CD4-positive, alpha-beta T cell treated with Interferon alpha-2 for 1 hour (primary cell): ENCODE measurements at places on chromosomes 7 and 10.
A peak's percentile ranks its signal among the peaks of the same experiment; 100 is the strongest.

GRCh38 chr7:118745927-118746326 is 521.4 kb downstream of the ANKRD7 start:
- no peak for DNase-seq

DNA sequence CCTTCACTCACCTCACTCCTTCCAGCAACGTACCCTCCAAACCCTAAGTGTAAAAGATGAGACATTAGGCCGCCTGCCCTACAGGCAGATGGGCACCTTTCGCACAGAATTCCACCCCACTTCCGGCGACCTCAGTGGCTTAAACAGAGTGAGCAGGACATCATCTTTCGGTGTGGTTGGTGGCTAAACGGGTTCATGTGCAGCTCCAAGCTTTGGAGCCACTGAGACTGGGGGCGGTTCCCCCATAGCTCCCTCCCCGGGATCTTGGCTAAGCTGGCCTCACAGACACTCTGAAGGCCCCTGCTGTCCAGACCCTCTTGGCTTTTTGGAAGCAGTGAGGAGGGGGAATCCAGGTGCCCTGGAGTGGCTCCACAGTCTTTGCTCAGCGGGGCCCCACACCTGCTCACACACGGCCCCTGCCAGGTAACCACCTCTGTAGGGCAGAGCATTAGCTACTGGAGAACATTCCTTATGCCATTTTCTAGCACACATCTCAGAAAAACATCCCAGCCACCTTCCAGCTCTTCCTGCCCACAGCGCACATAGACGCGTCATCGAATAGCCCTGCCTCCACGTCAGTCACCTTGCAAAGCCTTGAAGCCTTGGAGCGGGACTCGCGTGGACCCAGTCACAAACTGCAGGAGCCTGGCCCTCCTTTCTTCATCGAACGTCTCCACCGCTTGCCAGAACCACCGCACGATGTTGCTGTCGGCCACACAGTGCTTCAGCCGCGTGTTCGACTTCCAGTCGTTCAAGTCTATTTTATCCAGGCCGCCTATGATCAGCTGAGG is 108.8 kb downstream of the SMURF1 start:
- DNase-seq: no peak

DNA sequence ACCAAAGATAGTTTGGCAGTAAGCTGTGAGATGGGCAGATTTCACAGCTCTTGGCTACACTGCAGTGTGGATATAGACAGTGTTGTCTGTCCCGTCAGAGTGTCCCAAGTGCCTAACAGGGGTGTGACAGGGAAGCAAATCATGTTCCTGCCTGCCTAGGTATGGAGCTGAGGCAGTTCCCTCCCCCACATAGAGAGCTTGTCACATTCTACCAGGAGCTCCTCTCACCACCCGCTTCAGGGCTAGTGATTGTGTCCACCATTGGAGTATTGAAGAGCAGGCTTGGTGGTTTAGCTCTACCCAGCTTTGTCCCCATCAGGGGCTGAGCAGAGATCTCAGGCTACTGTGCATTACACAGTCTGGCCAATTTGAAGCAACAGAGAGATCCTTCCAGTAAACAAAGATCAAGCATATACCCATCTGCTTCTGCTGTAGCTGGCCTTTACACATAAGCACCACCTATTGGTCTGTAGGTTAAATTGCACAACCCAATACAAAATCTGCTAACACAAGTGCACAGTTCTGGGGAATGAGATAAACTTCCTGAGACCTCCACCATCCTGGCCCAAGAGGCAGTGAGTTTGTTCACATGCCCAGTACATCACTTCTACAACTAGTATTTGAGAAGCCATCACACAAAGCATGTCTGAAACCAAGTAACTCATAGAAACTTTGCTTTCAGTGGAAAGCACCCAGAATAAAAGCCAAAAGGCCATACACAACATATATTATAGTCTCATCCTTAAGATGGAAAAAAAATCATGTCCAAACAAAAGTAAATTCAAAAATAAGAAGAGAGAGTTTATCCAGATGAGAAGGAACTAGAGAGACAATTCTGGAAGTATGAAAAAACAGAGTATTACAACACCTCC is 67.3 kb downstream of the GLCCI1 start:
- DNase-seq: peak; percentile 66

DNA sequence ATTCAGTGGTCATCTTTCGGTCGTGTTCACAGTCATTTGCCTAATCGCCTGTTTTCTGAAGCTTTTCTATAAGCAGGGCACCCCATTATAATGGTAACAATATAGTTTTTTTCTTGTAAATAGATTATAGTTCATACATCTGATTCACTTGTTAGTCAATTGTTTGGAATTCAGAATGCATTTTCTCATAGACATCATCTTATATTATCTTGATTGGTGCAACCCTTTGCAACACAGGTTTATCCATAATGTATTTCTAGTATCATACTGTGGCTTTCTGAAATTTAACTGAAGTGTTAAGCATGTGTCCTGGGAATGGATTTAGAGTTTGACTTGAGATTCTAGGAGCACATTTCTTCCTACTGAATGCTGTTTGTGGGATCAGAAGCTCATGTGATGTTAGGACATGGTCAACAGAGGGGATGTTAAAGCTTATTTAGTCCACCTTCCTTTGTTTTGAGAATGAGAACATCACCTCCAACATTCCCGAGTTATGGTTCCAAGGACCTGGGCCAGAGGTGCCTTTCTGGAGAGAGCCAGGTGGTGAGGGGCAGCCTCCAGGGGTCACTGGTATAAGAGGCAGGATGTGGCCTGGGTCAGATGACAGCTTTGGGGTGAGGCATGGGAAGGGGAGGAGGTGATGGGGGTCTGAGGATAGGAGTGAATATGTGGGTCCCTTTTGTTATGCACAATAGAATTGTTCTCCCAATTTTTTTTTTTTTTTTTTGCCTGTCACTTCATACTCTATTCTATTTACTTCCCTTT is 415.6 kb downstream of the EXOC4 start:
- DNase-seq: no peak

GRCh38 chr10:133224076-133224475 is 5.9 kb upstream of the UTF1 start:
- no peak for DNase-seq

GRCh38 chr10:124416733-124417132 is 2.0 kb downstream of the OAT start:
- no peak for DNase-seq

- DNase-seq: no peak
Observed at GRCh38 chr7:34080513-34080912, 175.2 kb downstream of the BMPER start.

- DNase-seq: no peak
Observed at GRCh38 chr7:56291-56913, 136.0 kb upstream of the FAM20C start.

DNA sequence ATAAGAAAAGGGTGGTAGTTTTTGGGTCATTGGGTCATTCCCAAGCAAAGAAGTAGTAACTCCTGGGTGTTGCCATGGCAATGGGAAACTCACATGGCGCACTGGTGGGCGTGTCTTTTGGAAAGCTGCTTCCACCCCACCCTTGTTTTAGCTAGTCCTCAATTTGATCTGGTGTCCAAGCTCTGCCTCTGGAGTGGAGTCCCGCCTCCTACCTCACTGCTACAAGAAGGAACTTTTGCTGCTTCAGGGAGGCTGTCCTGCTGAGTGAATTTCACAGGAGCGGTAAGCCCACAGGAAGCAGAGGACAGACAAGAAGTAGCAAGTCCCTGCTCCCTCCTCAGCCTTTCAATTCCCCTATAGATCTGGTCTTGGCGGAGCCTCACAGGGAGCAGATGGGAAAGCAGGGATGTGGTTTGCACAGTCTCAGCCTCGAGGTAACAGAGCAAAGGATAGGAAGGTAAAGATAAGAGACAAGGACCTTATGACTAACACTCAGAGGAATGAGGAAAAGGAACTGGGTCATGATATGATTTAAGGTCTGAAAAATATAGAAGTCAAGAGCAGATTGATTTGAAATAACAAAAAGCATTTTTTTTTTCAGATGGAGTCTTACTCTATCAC is 700.3 kb downstream of the TNS3 start:
- DNase-seq: no peak

DNA sequence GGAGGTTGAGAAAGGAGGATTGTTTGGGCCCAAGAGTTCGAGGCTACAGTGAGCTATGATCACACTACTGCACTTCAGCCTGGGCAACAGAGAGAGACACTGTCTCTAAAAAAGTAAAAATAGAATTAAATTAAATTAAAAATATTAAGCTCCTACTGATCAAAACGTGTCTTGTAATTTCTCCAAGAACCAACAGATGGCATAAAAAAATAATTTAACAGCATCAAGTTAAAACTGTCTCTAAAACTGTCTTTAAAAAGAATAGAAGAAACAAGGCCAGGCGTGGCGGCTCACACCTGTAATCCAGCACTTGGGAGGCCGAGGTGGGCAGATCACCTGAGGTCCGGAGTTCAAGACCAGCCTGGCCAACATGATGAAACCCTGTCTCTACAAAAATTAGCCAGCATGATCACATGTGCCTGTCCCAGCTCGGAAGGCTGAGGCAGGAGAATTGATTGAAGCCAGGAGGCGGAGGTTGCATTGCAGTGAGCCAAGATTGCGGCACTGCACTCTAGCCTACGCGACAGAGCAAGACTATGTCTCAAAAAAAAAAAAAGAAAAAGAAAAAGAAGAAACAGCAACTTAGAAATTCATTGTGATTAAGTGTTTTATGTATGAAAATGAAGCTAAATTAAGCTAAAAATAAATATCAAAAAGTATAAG is 24.5 kb downstream of the MTPAP start:
- DNase-seq: no peak

GRCh38 chr10:49611816-49612512 is 1.9 kb downstream of the SLC18A3 start:
- DNase-seq: no peak

DNA sequence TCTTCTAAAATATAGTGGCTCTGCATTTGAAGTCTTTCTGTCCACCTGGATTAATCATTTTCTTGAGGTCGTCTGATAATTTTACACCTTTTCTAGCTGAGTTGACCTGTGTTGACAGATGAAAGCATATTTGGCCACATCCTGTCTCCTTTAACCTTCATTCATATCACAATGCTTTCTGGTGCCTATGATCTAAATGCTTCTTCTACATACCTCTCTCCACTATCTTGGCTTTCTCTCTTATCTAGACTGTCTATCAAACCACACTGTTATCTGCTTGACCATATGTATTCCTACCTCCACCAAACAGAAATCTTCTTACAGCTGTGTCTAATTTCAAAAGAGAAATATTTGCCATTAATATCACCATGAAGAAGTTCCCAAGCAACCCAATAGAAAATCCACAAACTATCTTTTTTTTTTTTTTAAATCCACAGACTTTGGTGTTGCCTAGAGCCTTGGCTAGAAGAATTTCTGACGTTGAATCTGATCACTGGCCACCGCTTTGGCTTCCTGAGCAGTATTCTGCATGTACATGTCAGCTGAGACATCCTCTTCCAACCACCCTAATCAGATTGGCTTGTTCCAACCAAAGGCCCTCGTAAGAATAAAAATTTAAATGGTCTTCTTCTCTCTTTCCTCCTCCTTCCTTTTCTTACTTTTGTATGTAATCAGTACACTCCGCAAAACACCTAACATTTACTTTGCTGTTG is 66.3 kb upstream of the SP4 start:
- no peak for DNase-seq

DNA sequence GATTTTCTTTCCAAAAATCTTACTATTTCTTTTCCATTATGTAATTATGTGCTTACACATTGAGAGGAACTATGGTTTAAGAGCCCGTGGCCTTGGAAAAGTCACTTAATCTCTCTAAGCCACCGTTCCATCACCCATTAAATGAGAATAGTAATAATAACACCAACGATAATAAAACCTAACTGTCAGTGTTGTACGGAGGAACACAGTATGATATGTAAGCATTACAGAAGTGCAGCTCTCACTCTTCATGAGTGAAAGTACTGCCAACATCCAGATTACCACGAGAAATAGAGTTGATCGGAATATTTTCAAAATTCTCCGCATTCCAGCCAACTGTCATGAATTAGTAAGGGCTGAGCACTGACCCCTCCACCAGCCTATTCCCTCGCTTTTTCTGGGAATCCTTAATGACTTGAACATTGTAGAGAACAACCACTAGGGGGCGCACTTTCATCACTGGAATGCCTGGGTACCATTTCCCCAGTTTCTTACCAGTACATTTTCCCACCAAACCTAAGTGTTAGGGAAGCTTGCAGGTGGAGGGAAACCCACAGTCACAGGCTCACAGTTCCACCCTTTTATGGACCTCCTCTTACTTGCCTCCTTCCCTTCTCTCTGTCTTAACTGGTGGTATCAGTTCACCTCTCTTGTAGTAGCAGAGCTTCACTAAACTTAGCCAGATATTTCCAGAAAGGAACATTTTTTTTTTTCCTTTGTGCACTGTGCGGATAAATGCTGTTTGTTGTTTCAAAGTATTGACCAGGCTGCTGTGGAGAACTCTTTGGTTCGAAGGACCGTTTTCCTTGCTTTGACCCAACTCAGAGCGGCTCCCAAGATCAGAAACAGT is 27.8 kb downstream of the NKX2-3 start:
- DNase-seq: peak; percentile 37

DNA sequence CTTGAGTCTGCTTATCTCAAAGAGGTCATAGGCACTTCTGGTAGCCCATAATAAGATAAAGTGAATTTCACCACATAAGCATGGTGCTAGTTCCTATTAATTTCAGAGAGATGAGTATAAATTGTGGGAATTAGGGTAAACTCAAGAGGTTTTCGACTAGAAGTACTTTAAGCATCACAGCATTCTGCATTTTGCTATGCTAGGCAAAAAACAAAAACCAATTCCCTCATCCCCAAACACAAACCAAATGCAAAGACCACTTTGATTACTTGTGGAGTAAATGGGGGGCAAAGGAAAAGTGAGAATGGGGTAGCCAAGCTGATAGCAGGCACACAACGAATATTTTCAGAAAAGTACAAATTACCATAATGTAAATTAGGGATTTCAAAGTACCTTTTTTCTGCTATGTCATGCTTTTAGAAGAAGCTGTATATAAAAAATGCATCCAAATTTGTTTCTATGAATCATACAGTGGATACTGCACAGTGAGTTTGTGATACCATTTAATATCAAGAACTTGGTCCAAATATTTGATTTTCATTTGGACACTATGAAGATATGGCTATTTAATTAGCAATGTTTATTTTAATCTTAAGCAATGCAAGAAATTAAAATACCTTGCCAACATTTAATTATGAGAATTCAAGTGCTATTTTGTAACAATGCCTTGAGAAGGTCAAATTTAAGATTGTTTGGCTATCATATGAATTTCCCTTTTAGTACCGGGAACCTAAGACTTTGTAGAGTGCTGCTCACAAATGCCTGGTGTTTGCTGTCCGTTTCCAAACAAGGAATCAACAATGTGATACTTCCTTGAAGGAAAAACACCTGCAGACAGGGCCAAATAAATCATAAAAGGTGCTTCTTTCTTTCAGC is 455.5 kb downstream of the PHTF2 start:
- no peak for DNase-seq
